ENCODE measurements at places on chromosomes 5 and 9.

DNA sequence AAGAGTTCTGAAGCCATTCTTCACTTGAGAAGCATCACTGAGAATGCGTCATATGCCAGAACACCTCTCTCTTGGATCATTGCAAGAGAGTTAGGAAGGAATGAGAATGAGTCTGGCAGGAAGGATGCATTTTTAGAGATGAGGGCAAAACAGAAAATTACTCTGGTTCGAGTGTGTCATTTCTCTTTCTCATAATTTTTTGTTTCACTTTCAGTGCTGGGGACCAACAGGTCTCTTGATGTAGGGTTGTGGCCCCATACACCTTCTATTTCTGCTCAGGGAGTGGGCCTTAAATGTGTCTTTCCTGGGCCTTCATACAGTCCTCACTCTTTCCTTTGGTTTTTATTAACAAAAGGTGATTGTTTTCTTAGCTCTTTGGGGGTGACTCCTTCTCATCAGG, 302.4 kb downstream of the NR3C1 start:
- no peak for DNase-seq

DNA sequence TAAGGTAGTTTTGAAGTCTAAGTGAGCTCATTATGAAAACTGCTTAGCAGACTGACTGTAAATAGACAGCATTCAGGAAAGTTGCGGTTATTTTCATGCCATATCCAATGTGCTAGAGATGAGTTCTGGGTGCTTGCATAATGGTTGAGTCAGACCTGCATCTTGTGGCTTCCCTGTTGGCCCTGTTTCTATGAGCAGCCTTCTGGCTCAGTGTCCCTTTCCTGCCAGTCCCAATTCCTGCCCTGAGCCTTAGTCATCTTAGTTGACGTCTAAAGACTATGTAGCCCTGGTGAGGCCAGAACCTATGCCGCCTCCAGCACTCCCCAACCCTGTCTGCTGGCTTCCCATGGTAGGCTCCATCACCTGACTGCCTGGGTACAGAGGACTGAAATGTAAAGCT, 76.3 kb upstream of the TNFSF8 start:
- DNase-seq = peak; percentile 82

DNA sequence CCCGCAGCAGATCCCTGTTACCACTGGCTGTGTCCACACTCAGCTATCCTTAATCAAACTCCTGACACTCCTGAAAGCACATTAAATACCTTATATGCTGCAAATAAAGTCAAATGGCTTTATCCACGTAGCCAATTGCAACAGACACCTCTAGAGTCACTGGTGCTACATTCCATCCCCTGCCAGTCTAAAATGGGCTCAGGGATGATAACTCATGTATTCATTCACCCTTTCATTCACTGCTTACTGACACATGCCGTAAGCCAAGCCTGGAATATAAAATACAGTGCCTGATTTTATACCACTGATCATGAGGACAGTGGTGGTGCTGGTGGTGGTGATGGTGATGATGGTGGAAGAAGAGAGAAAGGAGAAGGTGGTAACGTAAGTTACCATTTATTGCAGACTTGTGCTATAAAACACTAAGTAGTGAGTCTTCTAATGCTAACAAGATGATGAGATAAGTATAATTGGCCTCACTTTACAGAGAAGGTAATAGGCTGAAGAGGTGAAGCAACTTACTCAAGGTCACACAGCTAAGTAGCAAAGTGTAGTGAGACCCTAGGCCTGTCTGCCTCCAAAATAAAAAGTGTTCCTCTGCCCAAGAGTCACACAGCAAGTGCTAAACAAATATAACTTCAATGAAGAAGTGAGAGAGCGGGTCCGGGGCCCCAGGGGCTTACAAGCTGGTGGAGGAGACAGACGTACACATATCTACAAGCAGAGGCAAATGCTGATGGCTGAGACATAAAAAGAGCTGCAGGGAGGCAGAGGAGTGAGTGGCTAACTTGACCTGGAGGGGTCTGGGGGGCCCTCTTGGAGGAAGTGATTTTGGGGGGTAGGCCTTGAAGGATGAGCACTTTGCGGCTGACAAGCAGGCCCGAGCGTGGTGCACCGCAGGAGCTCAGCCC, 1.2 kb downstream of the TTLL11 start:
- DNase-seq = no peak

- DNase-seq = no peak
These were observed 53.7 kb upstream of the BOD1 start for GRCh38 chr5:173670130-173670651.

GRCh38 chr9:29556317-29556716, 1983.0 kb upstream of the C9orf72 start:
- peak; percentile 16 for DNase-seq

DNA sequence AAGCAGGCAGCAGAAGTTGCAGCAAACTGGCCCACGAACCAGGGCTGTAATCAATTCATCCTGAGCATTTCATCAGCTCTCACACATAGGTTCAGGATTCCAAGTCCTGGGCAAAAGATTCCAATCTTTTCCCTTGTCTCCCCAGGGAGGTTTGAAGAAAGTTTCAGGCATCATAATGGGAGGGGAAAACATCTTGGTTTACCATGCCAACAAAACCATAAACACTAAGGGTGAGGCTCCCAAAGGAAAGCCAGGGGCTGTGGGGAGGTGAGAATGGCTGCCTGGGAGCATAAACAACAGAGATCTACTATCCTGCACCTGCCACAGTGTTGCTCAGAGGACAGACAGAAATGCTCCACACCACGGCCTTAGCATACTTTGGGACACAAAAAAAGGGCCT, 94.6 kb downstream of the SH3TC2 start:
- no peak for DNase-seq

- no peak for DNase-seq
These were observed 228.4 kb upstream of the TBCA start for GRCh38 chr5:78004559-78004958.

GRCh38 chr9:120214332-120214731, 365.6 kb downstream of the CDK5RAP2 start:
- DNase-seq = no peak

GRCh38 chr5:28499766-28500290, 1461.4 kb upstream of the CDH9 start:
- no peak for DNase-seq

- no peak for DNase-seq
These were observed 4.9 kb downstream of the TXNDC8 start for GRCh38 chr9:110332766-110333165.

GRCh38 chr9:94805051-94805489, 78.6 kb downstream of the AOPEP start:
- DNase-seq = no peak

DNA sequence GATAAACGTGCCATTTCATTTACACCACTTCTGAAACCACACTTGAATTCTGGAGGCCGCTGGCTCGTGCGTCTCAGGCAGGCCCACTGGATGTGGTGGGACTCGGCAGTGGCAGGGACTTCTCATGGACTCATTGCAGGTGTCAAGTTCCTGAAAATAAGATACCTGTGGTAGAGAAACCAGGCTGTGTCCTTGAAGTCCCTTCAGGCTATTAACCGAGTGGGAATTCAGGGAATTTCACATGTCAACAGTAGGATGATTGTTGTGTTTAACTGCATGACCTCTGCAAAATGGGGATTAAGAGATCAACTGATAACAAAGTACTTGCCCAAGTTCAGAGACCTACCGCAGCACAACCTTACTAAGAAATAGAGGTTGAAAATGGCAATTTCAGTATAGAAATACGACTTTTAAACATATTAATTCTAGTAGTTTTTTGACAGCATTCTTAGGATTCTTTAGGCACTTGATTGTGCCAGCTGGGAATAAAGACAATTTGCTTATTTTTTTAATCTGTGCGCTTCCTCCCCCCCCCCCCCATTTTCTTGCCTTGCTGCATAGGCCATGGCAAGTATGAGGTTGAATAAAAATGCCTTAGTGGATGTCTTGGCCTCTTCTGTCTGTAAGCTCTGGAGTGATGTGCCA, 26.8 kb downstream of the TRIP13 start:
- DNase-seq = no peak

DNA sequence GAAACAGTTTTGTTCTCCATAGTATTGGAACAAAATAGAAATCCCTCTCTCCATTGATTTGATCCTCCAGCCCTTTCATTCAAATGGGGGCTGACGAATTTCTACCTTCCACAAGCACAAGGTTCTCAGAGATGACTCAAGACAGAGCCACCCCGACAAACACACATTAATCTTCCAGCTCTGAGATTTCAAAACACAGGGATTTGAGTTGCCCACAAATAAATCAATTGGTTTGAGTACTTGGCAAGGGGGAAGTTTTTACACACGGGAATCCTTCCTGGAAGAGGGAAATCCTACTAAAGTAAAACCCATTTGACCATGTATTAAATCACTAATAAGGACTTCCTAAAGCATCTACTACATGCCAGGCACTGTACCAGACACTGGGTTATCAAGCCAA, 5.4 kb downstream of the ADRA1B start:
- no peak for DNase-seq

DNA sequence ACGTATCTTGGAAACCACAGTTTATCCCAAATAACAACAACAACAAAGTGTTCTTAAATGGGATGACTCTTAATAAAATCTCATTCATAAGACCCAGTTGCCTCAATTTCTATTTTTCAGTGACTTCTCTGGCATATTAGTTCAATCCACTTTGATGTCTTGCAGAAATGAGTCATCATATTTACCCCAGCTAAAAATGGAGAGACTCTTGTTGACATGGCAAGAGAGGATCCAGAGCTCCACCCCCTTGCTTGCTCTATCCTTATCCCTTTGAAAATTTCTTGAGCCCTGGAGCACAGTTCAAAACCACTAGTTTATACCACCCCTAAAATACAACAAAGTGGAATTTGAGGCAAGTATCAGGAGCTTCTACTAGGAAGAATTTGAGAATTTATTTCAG, 20.8 kb downstream of the VCAN start:
- DNase-seq = no peak

DNA sequence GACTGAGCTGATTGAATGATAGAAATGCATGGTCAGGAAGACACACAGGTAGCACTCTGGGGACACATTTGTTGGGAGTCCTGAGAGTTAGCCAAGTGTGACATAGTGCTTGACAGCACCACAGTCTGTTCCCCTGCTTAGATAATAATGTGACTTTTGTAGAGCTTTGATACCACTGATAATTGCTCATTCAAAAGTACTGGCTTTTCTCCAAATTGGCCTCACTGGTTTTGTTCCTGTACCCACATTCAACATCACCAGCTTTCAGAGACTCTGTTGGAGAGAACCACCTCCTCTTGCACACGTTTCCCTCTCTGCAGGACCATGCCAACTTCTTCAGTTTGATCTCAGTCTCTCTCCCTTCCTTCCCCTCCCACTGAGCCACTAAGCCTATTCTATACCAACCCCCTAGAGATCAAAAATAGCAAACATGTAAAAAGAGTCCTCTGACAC, 52.5 kb upstream of the IL7R start:
- DNase-seq = no peak

DNA sequence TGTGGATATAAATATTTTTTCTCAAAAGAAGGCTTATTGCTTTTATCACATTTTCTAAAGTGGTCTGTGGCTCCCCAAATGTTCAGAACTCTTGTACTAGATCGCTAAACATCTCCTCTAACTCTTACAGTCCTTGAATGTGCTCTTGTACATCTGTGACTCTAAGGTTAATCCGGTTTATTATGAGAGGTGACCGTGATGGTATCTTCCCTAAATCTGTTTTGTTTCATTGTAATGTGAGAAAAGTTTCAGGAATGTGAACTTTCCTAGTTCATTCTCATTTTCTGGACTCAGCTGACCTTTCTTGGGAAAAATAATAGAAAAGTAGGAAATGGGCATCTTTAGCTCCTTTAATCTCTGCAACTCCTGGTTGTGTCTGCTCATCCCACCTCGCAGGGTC, 94.5 kb upstream of the CD180 start:
- DNase-seq = no peak

- no peak for DNase-seq
These were observed 45.2 kb upstream of the HMCN2 start for GRCh38 chr9:130220352-130220751.

- DNase-seq = peak; percentile 83
These were observed 6.2 kb downstream of the PDLIM4 start for GRCh38 chr5:132263548-132264261.

GRCh38 chr5:39219437-39219836, at the start of gene FYB1:
FYB1 (minus strand) TSS chr5:39219563; CDS start chr5:39202960, 16,603 bp downstream.
- DNase-seq = no peak

- no peak for DNase-seq
These were observed 25.5 kb upstream of the CEP120 start for GRCh38 chr5:123448743-123449142.

DNA sequence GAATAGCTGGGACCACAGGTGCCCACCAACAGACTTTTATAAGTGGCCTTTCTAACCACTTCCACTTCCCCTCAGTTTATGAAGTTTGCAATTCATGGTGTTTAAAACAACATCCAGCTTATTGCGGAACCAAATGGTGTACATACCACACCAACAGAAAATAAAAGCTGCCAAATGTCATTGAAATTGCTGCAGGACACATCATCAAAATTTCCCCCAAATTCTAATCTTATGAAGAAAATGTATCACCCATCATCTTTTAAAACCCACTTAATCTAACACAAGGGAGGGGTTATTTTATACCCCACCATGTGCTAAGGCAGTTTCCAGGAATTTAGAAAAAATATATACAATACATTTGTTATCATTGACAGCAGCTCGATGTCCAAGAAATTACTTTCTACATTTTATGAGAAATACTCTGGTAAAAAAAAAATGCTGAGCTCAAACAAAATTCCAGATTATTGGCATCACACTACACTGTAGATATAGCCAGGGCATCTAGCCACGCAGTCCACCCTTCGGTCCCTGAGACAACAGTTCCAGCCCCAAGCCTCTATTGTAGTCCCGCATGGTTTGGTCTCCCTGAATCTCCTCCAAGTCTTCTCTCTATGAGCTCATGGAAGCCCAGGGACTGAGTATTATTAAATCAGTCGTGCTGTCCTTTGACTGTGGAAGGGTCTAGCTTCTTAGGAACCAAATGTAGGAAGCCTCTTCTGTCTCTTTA, 372.8 kb upstream of the SLC30A5 start:
- no peak for DNase-seq

- peak; percentile 37 for DNase-seq
These were observed 95.3 kb downstream of the TTLL11 start for GRCh38 chr9:121997791-121998190.

DNA sequence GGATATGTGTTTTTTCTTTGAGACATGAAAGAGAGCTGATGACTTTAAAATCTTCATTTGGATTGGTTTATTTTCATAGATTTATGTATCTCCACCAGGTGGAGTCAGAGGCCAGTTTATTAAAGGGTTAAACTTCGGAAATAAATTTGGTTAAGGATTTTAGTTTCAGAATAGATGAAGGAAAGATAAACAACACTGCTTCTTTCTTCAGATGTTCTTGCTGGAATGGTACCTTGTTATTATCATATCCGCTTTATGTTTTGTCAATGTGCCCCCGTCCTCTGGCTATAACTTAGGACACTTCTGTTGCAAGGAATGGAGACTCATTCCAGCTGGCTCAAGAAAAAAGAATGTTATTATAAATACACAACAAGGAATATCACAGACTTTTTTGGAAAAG, 81.2 kb downstream of the ALDH1A1 start:
- no peak for DNase-seq

DNA sequence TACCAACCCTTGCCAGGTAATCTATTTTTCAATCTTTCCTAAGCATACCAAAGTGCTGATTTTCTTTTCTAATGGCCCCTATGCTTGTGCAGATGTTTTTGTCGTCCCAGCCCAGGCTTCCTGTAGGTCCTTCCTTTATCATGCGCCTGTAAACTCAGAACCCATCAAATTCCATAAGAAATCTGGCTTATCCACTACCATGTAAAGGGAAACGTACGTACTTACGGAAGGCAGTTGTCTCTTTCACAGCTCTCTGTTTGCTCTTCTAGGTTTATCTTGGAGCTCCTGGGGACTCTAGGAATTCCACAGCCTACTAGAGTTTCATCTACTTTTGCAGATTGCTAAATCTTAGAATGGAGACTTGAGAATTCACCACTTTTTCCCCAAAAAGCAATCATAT, 9.0 kb downstream of the BRINP1 start:
- no peak for DNase-seq

- DNase-seq = no peak
These were observed 25.7 kb downstream of the TRIO start for GRCh38 chr5:14168793-14169262.

Measured in brain microvascular endothelial cell (primary cell).